Esophagus muscularis mucosa (tissue), 4 donors: ENCODE measurements at places on chromosomes 1 and 21. TPM values are rescaled to one million over a fixed set of nuclear protein-coding genes. Genes with fewer than 3 reads are reported as not detected.

- no peaks in the 10 kb centered on the region for H3K36me3 ChIP-seq
- no peak overlapping the region for H3K27ac ChIP-seq
- H3K27me3 ChIP-seq = no peaks in the 10 kb centered on the region
- H3K4me3 ChIP-seq = no peak overlapping the region
- DNase-seq = no peak
- H3K4me1 ChIP-seq = peaks cover 14% of the 10 kb centered on the region
Observed at GRCh38 chr1:151958959-151959358, 34.7 kb downstream of the S100A10 start.

DNA sequence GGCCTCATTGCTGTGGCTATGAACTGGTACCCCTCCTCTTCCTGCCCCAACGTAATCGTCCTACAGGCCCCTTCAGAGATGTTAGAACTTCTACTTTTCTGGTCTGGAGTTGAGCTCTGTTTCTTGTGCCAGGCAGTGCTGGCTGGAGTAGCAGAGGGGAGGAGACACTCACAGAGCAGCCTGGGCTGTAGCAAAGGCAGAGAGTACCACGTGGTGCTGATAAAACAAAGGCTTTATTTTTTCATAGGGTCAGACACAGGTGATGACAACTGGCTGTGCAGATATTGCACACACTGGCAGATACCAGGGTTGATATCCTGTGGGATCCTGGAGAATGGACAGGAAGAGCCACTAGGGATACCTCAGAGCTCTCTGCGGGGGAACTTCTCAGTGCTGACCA is 23.2 kb downstream of the CRCT1 start:
- H3K27ac ChIP-seq = no peak overlapping the region
- H3K4me1 ChIP-seq = no peaks in the 10 kb centered on the region
- no peak for DNase-seq
- no peaks in the 10 kb centered on the region for H3K27me3 ChIP-seq
- no peak overlapping the region for H3K4me3 ChIP-seq

- no peaks in the 10 kb centered on the region for H3K36me3 ChIP-seq
- H3K4me1 ChIP-seq = peaks cover 19% of the 10 kb centered on the region
- no peak for DNase-seq
- no peak overlapping the region for H3K4me3 ChIP-seq
Observed at GRCh38 chr1:21123287-21123948, 53.3 kb downstream of the EIF4G3 start.

The LRRC8D gene
- total RNA-seq = 6.6 TPM

The ARHGEF16 gene
- 0.42 TPM for total RNA-seq
